ENCODE measurements at places on chromosomes 1 and 21.

DNA sequence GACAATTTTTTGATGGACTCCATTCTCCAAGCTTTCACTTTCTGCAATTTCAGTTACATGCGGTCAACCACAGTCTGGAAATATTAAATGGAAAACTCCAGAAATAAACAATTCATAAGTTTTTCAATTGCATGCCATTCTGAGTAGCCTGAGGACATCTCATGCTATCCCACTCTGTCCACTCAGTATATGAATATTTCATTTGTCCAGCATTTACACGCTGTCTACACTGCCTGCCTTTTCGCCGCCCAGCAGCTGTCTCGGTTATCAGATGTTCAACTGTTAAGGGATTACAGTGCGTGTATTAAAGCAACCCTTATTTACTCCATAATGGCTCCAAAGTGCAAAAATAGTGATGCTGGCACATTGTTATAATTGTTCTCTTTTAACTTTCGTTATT lies 116.3 kb downstream of the ADSS2 start:
- no peak for DNase-seq

GRCh38 chr1:218058730-218059129 lies 226.4 kb upstream of the RRP15 start:
- DNase-seq, result no peak

GRCh38 chr1:28917757-28918118 lies 3.4 kb downstream of the EPB41 start:
- no peak for DNase-seq

DNA sequence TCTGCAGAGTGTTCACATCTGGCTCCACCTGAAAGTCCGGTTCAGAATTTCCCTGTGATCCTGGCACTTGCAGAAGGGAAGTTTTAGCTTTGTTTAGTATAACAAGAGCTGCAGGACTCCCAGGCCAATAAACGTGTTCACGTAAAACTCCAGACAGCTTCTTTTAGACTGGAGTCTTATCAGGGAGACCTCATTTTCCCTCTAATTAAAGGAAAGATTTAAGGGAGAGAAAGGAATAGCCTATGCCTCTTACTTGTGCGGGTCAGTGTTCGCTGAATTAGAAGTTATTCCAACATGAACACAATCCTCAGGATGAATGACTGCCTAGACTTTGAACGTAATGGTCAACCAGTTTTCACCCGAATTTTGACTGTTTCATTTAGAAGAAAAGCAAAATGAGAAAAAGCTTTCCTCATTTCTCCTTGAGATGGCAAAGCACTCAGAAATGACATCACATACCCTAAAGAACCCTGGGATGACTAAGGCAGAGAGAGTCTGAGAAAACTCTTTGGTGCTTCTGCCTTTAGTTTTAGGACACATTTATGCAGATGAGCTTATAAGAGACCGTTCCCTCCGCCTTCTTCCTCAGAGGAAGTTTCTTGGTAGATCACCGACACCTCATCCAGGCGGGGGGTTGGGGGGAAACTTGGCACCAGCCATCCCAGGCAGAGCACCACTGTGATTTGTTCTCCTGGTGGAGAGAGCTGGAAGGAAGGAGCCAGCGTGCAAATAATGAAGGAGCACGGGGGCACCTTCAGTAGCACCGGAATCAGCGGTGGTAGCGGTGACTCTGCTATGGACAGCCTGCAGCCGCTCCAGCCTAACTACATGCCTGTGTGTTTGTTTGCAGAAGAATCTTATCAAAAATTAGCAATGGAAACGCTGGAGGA lies 202.1 kb upstream of the SGIP1 start:
- DNase-seq, result peak; percentile 76

DNA sequence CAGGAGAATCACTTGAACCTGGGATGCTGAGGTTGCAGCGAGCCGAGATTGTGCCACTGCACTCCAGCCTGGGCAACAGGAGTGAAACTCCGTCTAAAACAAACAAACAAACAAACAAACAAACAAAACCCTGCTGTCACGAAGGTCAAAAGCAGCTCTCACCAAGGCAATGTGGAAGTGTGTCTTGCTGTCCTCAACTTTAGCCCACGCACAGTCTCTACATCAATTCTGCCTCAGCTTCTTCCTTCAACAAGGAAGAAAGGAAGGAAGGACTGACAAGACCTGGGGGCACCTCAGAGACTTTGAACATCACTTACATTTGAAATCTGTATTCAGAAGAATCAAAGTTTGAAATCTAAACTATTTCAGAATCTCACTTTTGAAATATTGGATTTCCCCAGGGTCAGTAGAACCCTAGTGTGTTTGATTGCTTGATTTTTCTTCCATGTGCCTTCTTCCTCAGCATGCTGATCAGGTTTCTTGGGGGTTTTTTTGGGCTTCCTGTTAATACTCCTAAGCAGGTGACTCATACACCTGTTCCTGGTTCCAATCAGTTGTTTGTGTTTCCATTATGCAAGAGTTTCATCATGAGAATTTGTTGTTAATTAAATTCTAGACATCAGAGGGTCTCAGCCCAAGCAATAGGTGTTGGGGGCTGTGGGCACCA lies 6.5 kb upstream of the CSTB start:
- DNase-seq, result no peak

DNA sequence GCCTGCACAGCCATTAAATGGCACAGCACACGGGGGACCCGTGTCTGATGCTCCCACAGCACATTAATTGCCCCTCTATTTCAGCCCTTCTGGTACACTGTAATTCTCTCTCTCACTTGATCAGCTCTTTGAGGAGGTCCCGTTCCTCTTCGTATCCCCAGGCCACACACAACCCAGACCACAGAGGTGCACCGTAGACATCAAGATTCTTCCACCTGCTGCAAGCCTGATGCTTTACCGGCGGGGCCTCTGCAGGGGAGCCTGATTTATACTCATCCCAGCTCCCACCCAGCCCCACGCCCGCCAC lies 759 bp downstream of the SMYD3 start:
- DNase-seq, result no peak

GRCh38 chr1:245953876-245954660 lies 553.0 kb downstream of the SMYD3 start:
- no peak for DNase-seq

- no peak for DNase-seq
Measured at GRCh38 chr1:5793516-5793915, 198.7 kb downstream of the NPHP4 start.

DNA sequence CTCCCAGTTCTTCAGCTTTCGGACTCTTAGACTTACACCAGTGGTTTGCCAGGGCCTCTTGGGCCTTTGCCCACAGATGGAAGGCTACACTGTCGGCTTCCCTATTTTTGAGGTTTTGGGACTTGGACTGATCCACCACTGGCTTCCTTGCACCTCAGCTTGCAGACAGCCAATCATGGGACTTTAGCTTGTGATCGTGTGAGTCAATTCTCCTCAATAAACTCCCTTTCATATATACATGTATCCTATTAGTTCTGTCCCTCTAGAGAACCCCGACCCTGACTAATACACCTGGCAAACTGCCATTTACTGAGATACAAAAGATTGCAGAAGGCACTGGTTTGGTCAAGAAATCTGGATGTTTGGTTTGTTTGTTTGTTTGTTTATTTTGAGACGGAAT lies 6.4 kb upstream of the RAB4A start:
- DNase-seq, result no peak

DNA sequence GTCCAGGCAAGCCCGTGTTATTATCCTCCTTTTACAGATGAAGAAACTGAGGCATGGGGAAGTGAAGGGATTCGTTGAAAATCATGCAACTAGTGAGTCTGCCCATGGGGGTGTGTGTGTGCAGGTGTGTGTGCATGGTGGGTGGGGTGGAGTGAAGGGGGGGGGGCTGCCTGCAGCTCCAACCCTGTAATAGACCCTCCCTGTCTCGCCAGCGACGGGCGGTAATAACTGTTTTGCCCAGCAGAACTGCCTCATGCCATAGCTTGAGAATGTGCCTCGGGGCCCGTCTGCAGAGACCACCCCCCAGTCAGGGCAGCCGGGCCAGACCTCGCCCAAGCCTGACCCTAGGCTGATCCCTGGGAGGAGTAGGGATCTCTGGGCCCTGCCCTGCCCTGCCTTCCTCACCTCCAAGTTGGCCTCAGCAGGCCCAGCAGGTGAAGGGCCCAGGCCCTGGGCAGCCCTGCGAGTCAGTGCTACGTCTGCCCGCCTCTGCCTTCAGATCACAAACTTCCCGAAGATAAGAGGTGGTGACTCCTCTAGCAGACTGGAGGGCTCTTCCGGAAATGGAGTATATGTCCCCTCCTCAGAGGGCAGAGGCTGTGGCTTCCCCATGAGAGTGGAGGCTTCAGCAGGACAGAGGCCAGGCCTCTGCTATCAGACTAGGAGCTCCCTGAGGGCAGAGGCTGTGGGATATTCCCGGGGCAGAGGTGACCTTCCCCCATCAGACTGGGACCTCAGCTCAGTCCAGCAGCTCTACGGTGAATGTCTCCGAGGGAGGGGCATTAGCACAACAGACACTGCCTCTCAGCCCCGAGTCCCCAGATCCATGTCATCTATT lies 15.7 kb upstream of the EPHA2 start:
- no peak for DNase-seq

DNA sequence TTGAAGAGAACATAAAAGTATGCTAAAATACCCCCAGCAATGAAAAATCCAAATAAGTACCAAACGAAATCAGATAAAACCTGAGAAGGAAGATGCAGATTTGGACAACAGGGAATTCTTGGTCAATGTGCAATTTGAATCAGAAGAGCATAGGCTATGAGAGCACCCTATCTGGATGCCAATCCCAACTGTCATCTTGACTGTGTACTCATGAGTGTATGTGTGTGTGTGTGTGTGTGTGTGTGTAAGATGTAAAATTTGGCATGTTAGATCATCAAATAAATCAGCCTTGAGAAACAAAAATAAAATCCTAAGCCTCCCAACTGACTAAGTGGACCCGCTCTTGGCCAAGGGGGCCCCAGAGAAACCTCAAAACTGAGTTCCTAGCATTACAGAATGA lies 18.0 kb upstream of the SPRR2G start:
- no peak for DNase-seq

GRCh38 chr1:241331328-241332036 lies 25.5 kb downstream of the RGS7 start:
- DNase-seq, result no peak

DNA sequence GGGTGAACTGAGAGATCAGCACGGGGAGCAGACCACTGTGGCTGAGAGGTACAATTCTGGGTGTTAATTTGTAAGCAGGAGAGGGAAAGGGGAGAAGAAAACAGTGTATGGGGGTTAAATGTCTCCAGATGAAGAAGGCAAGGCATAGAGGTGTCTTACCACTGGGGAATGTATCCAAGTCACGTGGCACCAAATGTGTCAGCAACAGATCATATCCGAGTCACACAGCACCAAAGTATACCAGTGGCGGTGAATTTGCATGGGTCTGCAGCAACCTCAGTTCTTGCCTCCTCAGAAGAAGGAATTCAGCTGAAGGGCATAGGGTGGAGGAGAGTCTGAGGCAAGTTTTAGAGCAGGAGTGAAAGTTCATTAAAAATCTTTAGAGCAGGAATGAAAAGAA lies 21.2 kb upstream of the SYCP1 start:
- DNase-seq, result no peak

- no peak for DNase-seq
Measured at GRCh38 chr1:11927866-11928592, 1.8 kb upstream of the KIAA2013 start.

- no peak for DNase-seq
Measured at GRCh38 chr1:30095451-30096025, 627.8 kb downstream of the MATN1 start.

DNA sequence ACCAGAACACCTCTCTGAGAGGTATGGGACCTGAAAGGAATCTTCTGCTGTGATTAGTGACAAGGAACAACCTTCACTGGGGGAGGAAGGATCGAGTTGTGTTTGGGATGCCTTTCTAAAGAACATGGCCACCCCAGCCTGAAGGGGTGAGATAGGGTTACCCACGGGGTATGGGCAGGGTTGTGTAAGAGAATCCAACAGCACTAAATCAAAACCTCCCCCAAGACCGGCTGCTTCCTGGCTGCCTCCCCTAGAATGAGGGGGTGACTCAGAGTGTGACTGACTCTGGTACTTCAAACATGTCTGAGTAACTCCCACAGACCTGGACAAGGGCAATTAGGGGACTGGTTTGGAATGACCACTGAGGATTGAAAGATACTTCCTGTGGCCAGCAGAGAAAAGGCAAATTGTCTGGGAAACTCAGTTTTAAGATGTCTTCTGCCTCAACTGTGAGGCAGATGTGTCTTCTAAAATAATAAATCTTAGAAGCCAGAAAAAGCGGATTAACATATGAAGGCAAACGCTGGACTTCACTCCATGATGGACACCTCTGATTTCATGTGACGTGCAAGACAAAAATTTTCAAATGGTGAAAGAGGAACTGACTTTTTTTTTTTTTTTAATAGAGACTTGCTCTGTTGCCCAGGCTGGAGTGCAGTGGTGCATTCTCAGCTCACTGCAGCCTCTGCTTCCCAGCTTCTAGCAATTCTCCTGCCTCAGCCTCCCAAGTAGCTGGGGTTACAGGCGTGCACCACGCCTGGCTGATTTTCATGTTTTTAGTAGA lies 6.7 kb upstream of the PTPN14 start:
- DNase-seq, result peak; percentile 65

Data from fibroblast of gingiva (primary cell).